Activated CD4-positive, alpha-beta T cell treated with anti-CD3 and anti-CD28 coated beads for 24 hours (primary cell): ENCODE measurements at places on chromosomes 3 and 15.
A peak's percentile ranks its signal among the peaks of the same experiment; 100 is the strongest.

- no peak for DNase-seq
These were observed 12.0 kb downstream of the AMOTL2 start for GRCh38 chr3:134362221-134362620.

DNA sequence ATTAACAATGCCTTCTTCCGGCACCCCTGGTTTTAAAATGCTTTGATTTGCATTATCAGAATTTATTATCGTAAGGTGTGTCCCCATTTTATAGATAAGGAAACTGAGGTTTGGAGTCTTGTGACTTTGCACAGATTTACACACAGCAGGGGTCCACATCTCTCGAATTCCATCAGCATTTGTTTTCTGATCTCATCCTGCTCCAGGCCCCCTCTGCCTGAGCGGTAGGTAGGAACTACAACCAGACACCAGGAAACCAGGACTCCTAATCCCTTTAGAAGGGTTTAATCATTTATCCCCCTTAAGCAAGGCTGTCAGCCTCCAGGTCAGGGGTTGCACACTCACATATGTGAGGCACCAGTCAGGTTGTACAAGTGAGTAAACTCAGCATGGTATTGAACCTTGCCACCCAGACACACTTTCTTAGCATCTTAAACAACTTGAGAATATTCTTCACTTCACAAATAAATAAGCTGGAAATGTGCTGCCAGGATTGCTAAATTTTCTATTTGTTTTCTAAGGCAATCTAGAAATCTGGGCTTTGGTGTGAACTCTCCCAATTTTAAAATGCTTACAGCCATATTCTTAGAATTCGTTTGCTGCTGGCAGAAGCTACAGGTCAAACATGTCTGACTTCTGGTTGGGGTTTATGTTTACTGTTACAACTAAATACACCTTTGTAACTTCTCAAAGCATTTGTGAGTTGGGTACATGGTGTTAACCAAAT is 31.7 kb upstream of the CMTM7 start:
- no peak for DNase-seq

- DNase-seq, result no peak
These were observed 553.1 kb upstream of the PPP2R3A start for GRCh38 chr3:135412475-135412874.

DNA sequence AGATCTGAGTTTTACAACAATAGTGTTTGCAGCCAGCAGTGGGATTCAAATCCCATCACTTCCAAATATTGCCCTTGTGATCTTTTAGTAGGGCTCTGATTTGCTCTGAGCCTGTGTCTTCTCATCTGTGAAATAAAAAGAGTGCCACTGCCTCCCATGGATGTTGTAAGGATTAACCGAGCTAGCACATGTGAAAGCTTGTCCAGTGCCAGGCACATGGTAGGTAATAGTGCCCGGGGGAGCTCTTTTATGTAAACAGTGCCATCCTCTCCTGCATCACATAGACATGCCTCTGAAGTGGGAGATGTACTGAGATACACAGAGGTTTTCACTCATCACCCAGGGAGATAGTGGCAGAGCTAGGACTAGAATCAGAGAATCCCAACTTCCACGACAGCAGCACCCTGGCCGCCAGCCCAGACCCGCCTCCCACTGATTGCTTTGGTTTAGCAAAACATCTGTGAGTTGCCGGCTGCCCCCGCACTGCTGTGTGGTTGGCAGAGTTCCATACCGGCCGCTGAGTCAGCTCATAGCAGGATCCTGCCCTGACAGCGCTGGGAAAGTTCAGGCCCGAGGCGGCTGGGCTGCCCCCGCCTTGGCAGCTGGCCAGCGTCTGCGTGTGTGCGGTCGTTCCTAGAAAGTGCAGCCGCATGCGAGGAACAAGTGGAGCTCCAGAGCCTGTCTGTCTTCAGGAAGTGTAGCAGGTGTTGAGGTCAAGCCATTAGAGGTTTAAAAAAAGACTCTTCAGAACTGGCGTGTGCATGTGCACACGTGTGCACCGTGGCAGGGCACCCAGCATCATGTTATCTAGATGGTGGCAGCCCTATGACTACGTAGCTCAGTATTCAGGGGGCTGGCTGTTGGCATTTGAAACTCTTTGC is 5.0 kb downstream of the ARID3B start:
- peak; percentile 91 for DNase-seq

DNA sequence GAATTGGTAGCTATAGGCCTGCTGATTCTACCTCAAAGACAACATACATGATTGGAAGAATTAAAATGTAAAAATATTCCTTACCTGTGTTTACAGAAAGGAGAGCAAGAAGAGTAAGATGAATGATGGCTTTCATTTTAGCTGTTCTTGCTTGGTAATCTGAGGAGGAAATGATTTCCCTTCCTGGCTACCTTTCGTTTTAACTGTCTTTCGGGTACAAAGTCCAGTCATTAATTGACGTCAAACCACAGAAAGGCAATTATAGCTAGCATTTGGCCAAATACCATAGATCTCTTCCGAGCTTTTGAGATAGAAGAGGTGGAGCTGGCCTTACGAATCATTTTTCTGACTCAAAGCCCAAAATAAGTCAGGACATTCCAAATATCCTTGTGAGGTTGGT is at the start of gene MUC13:
Gene MUC13, minus strand, starts transcription at position 175 of the 400 bp plus-strand sequence. Its CDS starts 39 bp downstream, at position 136.
- no peak for DNase-seq

- DNase-seq, result no peak
These were observed 40.9 kb upstream of the RPL35A start for GRCh38 chr3:197908957-197909701.

DNA sequence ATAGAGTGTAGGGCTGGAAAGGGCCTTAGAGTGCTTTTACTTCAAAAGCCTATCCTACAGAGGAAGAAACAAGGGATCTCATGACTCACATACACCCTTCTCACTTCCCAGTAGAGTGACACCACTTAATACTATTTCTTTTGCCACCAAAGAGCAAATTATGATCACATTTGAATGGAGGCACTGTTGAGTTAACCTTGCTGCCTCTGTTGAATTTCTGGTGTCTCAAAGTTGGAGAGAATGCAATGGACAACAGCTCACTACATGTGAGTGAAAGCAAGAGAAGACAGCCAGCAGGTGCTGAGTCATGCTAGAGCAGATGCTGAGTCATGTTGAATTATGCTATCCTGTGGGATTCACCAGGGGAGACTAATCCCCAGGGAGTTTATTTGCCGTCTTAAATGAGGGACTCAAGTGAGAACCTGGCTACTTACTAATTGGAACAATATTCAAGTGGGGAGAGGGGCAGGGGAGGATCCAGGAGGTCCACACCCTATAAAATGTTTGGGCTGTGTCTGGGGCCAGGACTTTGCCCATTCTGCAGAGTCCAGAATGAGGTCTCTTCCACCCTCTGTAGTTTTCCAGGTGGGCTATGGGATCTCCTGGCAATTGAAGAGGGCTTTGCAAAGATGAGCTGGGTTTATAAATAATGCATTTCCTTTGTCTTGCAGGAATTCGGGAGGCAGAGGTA is 35.8 kb downstream of the ST8SIA2 start:
- DNase-seq, result no peak

DNA sequence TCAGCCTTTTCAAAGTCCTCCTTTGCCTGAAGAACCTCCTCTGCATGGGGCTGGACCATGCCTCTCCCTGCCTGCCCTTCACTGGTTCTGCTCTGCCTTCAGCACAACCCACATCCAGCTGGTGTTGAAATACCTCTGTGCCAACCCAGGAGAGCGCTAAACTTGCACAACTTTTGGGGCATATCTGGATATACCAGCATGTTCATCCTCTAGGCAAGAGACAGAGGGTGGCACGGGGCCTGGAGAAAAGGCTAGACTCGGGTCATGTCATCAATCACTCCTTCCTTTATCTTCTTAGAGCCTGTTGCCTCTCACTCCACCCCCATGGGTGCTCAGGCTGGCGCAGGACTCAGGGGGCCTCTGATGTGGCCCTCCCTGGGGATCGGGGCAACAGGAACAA is 4.8 kb downstream of the SEMA4B start:
- DNase-seq, result no peak

DNA sequence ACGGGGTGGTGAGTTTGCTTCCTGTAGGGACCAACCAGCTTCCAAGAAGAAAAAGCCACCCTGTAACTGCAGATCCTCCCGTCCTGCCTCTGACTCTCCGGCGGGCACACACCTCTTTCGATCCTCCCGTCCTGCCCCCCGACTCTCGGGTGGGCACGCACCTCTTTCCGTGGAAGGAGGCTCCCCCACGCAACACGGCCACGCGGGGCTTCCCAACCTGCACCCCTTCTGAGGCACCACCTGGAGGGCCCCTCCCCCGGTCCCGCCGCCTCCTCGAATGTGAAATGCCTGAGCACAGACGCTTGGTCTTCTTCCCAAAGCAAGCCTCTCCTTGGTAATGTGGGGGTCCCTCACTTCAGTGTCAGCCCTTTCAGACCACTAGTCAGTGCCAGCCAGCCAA is 7.3 kb downstream of the ADAMTS17 start:
- DNase-seq, result no peak

DNA sequence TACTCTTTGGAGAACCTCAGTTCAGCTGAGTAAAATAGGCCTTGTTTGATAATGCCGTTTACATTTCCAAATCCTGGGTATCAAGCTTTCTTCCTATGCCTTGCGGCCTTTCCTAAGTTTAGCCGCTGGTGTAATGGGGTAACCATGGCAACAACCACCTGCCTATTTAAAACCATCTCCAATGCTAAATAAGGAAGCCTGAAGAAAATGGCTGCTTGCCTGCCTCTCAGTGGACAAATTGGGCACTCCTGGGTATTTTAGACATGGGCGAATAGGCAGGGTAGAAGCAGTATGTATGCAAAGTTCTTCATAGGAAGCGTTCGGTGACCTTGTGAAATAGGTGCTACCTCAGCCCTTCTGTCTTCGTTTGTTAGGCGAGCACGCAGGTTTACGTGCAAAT is 122.7 kb downstream of the DGKG start:
- DNase-seq, result no peak

- no peak for DNase-seq
These were observed 233.4 kb downstream of the CHST2 start for GRCh38 chr3:143352850-143353550.

DNA sequence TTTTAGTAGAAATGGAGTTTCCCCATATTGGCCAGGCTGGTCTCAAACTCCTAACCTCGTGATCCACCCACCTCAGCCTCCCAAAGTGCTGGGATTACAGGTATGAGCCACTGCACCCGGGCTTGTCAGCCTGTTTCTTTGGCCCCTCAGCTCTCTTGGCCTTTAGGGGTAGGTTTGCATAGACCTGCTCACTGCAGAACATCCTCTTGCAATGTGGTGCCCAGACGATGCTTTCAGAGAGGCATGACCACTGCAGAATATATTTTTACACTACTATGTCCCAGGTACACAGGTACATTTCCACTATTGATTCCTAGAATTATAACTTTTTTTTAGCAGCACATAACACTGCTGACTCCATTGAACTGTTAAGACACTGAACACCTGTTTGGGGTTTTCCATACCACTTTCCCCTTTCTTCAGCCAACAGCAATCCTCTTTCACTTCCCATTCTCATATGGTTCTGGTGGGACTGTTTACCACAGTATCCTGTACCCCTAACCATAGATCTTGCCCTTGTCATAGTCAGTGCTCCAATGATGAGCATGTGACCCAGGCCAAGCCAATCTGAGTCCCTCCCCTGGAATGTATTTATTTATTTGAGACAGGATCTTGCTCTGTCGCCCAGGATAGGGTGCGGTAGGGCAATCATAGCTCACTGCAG is 21.1 kb downstream of the CCDC32 start:
- no peak for DNase-seq

GRCh38 chr3:191026746-191027145 is 164.3 kb upstream of the GMNC start:
- no peak for DNase-seq

- no peak for DNase-seq
These were observed 35.0 kb downstream of the SPSB4 start for GRCh38 chr3:141086188-141086587.

DNA sequence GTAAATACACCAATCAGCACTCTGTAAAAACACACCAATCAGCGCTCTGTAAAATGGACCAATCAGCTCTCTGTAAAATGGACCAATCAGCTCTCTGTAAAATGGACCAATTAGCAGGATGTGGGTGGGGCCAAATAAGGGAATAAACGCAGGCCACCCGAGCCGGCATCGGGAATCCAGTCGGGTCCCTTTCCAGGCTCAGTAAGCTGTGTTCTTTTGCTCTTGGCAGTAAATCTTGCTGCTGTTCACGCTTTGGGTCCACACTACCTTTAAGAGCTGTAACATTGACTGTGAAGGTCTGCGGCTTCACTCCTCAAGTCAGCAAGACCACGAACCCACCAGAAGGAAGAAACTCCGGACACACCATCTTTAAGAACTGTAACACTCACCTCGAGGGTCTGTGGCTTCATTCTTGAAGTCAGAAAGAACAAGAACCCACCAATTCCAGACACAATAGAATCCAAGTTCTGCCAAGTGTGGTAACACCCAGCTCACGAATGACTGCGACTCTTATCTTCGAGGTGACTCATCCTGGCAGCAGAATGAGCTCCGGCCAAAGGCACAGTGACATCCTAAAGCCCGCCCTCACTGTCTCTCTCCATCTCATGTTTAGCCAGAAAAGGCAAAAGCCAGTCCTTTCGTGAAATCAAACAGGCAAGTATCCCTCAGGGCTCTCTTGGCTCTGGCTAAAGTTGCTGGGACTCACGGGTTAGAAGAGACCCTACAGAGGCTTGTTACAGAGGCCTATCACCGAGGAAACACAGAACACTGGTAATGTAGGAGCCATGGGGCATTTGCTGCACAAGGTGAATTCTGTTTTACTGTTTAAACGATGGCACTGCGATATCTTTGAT is 155.2 kb downstream of the FAM43A start:
- DNase-seq, result no peak

DNA sequence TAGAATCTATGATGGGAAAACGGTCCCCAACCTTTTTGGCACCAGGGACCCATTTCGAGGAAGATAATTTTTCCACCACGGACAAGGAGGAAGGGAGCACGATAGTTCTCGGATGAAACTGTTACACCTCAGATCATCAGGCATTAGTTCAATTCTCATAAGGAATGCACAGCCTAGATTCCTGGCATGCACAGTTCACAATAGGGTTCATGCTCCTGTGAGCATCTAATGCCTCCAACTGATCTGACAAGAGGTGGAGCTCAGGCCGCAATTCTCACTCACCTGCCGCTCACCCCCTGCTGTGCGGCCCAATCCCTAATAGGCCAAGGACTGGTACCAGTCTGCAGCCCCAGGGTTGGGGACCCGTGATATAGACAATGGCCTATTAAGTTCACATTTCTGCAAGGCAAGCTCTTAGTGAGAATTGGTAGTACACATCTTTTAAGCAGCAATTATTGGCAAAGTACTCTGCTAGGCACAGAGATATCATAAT is 26.5 kb downstream of the CD200R1 start:
- DNase-seq, result no peak
